CD4-positive, alpha-beta T cell treated with Interleukin-6 at 100 ng/mL for 8 hours (primary cell): ENCODE measurements at places on chromosomes 2 and 18.

DNA sequence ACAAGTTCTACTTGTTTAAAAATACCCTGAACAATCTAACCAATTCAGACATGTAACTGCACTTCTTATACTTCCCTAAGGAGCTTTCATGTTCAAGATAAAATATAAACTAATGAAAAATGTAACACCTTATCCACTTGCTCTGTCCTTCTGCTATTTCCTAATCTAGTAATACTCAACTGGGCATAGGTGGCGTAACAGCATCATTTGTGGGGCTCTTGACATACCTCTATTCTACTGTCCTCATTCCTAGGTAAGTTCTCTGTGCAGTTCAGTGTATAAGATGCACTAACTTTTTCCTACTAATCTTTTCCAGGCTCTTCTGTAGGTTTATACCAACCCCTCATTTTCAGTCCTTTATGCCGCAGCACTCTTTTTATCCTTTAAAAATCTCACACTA lies 36.7 kb downstream of the PRKD3 start:
- DNase-seq, result no peak

GRCh38 chr2:18896125-18896764 lies 306.9 kb upstream of the NT5C1B start:
- DNase-seq, result no peak

DNA sequence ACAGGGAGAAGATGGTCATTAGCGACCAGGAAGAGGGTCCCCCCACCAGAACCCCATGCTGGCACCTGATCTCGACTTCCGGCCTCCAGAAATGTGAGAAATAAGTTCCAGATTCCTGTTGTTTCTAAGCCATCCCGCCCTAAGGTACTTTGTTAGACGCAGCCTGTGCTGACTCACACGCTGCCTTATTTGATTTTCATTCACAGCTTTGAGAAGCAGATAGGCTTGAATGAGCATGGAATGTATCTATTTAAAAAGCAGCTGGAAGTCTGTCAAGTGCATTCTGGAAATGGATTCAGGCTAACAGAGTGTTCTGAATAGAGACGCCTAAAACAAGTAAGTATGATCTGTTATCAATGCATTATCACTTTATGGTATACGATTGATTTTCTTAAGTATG lies 8.3 kb upstream of the IL1R2 start:
- no peak for DNase-seq

DNA sequence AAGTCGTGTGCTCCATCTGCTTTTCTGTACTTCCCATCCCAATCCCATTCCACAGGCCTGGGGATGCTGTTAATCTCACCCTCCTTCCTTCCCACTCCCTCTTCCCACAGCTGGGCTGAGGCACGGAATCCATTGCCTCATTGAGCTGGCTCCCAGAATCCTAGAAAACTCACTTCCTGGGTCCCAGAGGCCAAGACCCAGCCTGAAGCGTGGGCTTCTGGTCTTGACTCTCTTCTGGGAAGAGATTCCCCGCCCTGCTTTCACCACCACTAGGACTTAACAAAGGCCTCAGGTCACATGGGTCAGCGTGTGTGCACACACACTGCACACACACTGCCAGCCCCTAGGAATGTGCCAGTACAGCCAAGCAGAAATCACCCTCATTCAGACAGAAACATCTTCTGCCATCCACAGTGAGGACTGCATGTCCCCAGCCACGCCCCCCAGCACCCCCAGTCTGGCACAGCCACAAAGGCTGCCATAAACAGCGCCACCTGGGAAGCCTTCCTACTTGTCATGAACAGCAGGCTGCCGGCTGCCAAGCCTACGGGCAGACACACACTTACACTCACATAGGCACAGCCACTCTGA lies 165.8 kb downstream of the TNS1 start:
- DNase-seq, result no peak

DNA sequence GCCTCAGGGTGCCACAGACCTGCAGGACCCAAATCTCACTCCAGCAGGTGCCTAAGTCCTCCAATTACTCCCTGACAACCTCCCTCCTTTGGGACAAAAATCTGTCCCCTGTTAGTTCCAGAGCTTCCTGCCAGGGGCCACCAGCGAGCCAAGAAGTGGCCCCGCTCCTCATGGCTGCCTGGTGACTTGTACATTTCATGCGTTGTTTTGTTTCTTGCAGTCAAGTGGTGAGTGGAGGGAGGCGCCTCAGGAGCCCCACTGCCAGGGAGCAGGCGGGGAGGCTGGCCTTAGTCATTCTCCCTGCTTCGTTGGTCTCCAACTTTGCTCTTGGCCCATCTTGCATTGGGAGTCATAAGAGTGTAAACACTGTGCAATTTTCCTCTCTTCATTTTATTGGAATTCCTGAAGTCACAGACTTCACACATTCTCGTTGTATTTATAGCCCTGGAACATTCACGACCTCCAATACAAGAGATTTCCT lies 81.3 kb downstream of the KCNF1 start:
- DNase-seq, result no peak

- no peak for DNase-seq
These were observed 121.7 kb downstream of the FSIP2 start for GRCh38 chr2:185860321-185860720.

DNA sequence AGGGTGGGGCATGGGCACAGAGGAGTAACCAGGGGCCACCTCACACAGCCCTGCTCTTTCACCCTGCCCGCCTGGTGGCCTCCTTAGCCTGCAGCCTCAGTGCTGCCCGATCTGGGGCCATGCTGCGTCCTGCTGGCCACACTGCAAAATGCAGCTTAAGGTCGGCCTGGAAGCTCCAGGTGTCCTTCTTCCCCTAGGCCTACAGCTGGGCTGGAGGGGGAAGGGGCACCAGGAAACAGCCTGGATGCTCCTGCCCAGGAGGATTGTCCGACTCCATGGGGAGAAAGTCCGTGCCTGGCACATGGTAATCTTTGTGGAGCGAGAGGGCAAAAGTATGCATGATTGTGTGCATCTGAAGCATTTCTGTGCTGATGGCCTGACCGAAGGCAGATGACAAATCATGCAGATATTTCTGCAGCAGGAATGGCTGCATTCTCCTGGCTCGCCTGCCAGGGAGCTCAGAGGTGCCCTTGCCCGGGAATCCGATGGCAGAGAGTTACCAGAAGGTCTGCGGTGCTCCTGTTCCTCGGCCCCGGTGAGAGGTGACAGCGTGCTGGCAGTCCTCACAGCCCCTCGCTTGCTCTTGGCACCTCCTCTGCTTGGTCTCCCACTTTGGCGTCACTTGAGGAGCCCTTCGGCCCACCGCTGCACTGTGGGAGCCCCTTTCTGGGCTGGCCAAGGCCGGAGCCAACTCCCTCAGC lies 12.8 kb upstream of the ALPP start:
- DNase-seq, result no peak

DNA sequence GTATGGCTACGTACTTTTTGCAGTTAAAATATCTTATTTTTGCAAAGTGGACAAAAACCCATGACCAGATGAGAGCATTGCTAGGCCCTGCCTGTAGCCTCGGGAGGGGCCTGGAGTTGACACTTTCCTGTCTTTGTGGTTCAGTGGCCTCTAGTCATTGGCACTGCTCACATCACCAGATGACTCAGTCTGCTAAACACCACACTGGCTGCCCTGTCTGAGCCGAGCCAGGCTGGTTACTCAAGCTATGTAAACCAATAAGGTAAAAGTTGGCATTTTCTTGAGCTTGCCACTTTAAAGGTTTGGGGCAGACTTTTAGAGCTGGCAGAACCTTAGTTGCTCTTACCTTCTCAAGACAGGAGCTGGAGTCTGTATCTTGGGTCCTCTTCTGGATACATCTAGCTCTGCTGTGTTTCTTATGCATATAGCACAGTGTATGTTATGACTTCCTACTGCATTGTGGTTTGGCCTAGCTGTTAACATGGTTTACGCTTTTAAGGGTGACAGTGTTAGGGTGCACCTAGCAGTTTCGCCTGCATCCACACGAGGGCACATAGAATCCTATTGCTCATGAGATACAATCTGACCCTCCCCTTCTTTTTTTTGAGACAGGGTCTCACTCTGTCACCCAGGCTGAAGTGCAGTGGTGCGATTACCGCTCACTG lies 76.4 kb downstream of the AP1S3 start:
- DNase-seq, result peak; percentile 41

DNA sequence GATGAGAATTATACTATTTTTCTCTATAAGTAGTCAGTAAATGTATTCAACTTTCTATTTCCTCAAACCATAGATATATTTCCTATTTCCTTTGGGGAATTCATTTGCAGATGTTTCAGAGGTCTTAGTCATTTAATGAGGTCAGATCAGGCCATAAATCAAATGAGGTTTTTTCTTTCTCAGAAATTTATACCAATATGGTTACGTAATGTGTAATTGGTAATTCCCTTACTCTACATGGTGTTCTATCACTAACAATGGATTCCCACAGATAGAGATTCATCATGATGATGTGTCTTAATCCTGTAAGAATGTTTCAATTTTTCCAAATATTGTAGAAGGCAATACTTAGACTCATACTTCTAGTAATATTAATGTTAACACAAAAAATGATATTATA lies 108.0 kb downstream of the DPP4 start:
- no peak for DNase-seq

GRCh38 chr18:29171892-29172755 lies 995.2 kb upstream of the CDH2 start:
- no peak for DNase-seq

DNA sequence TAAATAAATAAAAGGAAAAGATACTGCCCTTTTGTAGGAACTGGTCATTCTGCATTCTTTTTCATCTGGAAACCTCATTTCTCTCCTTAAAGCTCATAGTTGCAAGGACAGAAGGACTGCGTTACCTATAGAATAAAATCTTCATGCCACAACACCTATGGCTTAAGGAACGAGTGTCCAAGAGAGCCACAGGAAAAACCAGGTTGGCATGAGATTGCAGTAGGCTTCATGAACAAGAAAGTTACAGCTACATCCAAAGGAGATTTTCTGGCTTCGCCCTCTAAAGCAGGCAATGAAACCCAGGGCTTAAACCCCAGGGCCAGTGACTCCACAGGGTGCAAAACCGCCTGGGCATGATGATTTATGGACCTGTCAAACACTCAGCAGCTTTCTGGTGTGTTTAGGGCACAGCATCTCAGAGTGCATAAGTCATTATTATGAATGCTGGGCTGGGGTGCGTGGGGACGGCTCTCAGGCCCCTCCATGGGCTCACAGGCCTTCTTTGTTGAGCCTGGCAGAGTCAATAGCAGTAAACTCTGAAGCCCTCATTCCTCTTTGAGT lies 30.7 kb upstream of the PIEZO2 start:
- no peak for DNase-seq

- DNase-seq, result no peak
These were observed 7.3 kb upstream of the ASIC4 start for GRCh38 chr2:219506802-219507526.

- no peak for DNase-seq
These were observed 154.5 kb downstream of the TPO start for GRCh38 chr2:1567556-1568344.

DNA sequence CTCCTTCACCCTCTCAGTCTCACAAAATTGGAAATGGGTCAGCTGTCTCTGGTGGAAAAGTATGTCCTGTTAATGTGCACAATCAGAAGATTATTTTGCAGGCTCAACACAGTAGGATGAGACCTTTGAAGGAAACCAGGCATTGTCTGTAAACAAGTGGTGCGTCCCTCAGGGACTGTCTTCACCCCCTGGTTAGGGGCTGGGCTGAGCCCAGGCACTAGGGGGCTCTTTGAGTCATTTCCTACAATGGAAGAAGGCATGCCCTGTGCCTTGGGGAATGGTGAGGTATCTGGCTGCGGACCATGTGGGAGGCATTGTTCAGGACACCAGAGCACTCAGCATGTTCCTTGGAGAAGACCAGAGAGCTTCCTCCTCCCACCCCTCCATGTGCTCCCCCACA lies 26.8 kb downstream of the PKDCC start:
- DNase-seq, result no peak

DNA sequence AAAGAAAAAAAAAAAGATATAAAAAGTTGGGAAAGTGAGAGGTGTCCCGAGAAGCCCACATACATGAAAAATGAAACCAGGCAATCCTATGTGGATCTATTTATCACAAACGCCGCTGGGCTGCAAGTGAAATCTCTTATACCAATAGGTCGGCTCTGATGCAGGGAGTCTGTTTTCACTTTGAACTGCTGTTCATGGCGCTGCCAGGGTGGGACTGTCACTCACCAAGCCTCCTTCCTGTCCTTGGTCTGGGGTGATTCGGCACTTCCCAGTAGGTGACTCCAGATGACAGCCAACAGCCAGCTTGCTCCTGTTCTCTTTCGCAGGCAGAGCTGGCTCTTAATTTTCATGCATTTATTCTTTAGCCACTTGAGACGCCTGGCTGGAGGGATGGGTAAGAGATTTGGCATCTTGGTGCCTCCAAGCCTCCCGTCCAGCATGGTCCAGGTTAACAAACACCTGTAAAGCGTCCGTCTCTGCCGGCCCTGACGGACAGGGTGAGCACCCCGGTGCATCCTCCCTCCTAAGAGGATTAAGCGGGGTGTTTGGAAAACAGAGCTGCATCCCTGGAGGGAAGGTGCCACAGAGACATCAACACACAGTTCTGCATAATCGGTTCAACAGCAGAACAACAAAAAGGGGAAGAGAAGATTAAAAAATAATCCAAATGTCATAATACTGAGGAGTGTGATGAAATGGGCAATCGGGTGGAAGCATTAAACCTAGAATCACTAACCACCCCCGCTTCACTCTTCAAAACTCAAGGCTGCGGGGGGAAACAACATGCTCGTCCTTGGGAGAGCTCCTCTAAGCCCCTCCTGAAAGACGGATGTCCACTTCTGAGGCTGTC lies 58.7 kb downstream of the STEAP3 start:
- no peak for DNase-seq

- DNase-seq, result peak; percentile 45
These were observed 24.6 kb upstream of the ATOH8 start for GRCh38 chr2:85728883-85729824.

DNA sequence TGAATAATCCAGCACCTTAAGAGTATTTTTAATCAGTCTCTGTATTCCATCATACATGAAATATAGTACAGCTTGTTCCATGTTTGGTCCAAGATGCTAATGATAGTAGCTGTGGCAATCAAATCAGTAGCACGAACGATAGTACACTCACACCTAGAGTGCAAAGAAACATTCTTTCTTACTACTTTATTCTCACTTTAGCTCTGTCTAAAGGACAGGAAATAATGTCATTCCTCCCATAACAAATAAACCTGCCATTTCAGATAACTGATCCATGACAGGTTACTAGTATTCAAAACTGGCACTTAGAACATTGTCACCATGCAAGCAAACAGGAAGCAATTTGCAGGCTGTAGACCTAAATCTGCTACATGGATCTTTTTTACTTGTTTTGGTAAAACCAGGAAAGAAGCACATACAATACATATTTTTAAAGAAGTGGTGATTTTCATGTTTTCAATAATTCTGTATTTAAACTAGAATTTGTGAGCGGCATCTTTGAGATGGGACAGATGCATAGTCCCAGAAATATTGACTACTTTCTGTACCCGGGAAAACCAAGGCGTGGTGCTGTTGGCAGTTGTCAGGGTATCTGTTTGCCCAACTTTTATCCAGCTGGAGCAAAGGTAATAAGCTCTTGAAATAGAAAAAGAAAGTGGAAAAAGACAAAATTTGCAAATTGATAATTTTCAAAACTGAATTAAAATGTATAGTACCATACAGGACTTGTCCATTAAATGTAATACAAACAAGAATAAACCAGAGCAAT lies 49.5 kb downstream of the IKZF2 start:
- no peak for DNase-seq

GRCh38 chr2:228469721-228470120 lies 288.2 kb upstream of the SPHKAP start:
- no peak for DNase-seq
